IMR-90 (cell line): ENCODE measurements at places on chromosomes 7 and 10. TPM values are rescaled to one million over a fixed set of nuclear protein-coding genes. Genes with fewer than 3 reads are reported as not detected.
A peak's percentile ranks its signal among the peaks of the same experiment; 100 is the strongest.

DNA sequence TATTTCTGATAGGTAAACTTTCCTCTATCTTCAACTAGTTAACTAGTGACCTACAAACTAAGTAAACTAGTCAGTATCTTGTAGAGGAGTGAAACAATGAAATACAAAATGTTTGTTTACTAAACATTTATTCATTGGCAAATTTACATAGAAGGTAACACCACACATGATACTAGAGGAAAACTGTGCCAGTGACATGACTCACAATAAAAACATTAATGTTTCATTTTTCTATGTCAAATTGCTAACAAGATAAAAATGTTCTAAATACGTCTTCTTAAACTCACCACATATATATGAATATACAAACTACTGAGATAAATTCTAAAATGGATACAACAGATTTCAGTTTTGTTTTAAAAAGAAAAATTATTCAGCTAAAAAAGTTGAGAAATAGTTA lies 471.3 kb downstream of the PARD3 start:
- no peaks in the 10 kb centered on the region for H3K27me3 ChIP-seq
- no peaks in the 10 kb centered on the region for H3K36me3 ChIP-seq
- H3K4me3 ChIP-seq = no peak overlapping the region
- DNase-seq = peak; percentile 41
- peaks cover 4% of the 10 kb centered on the region for H3K4me1 ChIP-seq

DNA sequence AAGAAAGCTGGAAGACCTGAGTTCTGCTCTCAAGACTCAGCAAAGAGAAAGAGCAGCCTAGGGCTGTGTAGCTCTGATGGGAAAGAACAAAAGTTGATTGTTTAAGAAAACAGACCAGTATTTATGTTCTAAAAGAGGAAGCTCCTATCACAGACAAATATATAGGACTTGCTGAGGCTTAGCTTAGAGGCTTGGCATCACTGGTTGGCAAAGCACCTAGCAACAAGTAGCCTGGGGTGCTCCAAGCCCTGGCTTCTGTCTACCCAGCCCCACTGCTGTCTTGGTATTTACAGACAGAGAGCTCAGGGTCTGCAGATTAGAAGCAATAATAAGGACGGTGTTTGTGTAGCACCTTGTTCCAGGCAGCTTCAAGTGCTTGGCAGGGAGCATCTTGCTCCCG lies 36.9 kb upstream of the CCDC3 start:
- H3K4me3 ChIP-seq = no peak overlapping the region
- DNase-seq = no peak
- no peaks in the 10 kb centered on the region for H3K4me1 ChIP-seq
- H3K27me3 ChIP-seq = peaks cover 11% of the 10 kb centered on the region; the same call in 1 of the 2 replicates

Gene LRRTM3
- total RNA-seq = under 0.01 TPM in 1 of 2 replicates, not detected in the other

Gene LIPK
- not detected in 2 replicates for total RNA-seq

Gene NUTM2E
- total RNA-seq = not detected in 2 replicates

Gene PNLIPRP3
- total RNA-seq = not detected in 2 replicates
